ENCODE measurements at places on chromosomes 1 and 21.

- DNase-seq, result peak; percentile 41
Observed at GRCh38 chr1:85296980-85297379, 20.5 kb upstream of the BCL10 start.

DNA sequence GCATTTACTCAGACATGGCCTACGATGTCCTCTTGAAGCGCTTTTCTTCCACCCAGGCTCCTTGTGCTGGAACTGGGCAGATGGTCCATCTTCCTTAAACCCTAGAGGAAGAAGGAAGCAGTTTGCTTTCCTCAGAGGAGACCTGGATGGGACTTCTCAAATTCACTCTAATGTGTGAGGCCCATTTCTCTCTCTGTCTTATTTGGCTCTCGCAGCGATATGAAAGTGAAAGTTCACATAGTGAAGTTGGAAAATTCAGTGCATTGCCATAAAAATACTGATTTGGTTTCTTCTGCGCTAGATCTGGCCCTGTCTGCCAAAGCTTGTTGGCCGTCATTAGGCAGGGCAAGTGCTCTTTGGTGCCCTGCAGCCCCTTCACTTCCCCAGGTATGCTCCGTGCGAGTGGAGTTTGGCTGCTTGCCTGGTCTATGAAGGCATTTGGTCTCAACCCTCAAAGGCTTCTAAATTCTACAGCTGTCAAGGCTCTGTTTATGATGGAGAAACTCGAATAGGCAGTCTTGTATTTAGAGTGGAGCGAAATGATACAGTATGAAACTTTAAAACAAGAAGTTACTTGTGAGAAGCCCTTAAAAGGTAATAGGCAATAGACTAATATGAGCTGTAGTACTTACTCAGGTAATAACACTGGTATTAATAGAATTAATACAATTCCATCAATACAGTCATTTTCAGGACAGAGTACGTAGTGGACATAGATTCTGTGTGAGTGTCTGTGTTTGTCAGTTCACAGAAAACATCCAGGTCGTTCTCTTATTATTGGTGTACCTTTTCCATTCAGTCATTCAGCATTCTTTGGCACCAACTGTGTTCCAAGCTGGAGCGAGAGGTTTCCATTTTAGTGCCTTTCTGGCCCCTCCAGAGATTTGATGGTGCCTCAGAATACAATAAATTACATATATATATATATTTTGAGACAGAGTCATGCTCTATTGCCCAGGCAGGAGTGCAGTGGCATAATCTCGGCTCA is 20.5 kb downstream of the SZRD1 start:
- DNase-seq, result no peak

- no peak for DNase-seq
Observed at GRCh38 chr1:186578325-186579016, 101.8 kb downstream of the PTGS2 start.

DNA sequence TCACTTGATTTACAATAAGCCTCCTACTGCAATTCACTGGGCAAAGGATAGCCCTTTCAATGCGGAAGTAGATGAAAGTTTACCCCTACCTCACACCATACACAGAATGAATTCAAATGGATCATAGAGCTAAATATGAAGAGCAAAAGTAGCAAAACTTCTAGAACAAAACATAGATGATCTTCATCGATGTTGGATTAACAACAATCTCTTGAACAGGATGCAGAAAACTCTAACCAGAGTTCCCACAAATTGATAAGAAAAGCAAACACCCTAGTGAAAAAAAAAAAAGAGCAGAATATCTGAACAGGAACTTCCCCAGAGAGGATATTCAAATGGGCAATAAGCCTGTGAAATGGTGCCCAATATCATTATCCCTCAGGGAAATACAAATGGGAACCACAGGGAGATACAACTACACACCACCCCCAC is 1.9 kb upstream of the UBASH3A start:
- DNase-seq, result no peak

GRCh38 chr1:31725777-31726535 is 22.1 kb upstream of the COL16A1 start:
- no peak for DNase-seq

- DNase-seq, result no peak
Observed at GRCh38 chr1:156625436-156626078, 6.3 kb downstream of the HAPLN2 start.

GRCh38 chr1:92994105-92994712 is 32.9 kb upstream of the DIPK1A start:
- peak; percentile 50 for DNase-seq

DNA sequence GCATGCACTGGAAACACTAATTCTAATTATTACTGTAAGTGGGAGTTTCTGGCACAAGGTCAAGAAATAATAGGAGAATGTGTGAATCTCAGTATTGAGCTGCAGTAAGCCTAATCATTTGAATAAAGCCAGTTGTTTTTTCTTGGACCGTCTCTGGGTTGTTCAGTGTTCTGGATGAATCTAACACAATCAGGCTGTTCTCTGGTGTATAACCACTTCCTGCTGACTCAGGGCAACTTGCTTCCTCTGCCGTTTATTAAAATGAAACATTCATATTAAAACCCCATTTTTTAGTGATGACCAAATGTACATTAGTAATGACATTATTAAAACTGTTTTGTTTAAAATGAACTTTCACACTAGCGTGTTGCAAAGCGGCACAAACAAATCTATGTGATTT is 273.1 kb upstream of the SNX7 start:
- peak; percentile 76 for DNase-seq

GRCh38 chr1:179195376-179195775 is 34.1 kb downstream of the ABL2 start:
- DNase-seq, result no peak

- no peak for DNase-seq
Observed at GRCh38 chr1:39268112-39268581, 63.7 kb downstream of the MACF1 start.

DNA sequence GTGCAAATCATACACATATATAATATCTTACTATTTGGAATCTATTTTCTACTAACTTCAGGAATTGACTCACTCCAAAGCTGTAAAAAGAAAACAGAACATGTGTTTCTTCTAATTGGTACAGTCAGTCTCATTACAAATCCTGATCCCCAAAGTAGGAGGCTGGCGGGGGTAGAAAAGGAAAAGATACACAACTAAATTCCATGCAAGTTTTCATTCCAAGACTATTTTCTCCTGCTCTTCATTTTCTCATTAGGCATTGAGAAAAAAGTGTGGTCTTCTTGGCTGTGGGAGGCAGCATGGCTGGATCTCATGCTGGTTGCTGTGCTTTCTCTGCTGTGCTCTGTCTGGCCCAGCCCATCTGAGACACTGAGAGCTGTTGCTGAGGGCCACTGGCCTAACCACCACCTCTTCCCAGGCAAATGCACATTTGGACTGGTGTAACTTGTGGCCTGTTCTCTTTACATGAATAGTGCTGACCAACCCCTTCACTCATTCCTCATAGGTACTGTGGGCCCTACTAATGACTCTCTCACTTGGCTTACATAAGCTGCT is 1107.5 kb upstream of the B3GALT2 start:
- no peak for DNase-seq

DNA sequence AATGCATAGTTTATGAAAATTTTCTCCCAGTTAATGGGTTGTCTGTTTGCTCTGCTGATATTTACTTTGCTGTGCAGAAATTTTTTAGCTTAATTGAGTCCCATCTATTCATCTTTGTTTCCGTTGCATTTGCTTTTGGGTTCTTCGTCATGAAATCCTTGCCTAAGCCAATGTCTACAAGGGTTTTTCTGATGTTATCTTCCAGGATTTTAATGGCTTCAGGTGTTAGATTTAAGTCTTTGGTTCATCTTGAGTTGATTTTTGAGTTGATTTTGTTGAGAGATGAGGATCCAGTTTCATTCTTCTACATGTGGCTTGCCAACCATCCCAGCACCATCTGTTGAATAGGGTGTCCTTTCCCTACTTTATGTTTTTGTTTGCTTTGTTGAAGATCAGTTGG is 85.2 kb downstream of the DRAM2 start:
- no peak for DNase-seq
